Stimulated activated CD8-positive, alpha-beta memory T cell treated with anti-CD3 and anti-CD28 coated beads, Interleukin-7, amount 100 ng/mL, for 48 hours (primary cell): ENCODE measurements at places on chromosomes 5 and 9.

DNA sequence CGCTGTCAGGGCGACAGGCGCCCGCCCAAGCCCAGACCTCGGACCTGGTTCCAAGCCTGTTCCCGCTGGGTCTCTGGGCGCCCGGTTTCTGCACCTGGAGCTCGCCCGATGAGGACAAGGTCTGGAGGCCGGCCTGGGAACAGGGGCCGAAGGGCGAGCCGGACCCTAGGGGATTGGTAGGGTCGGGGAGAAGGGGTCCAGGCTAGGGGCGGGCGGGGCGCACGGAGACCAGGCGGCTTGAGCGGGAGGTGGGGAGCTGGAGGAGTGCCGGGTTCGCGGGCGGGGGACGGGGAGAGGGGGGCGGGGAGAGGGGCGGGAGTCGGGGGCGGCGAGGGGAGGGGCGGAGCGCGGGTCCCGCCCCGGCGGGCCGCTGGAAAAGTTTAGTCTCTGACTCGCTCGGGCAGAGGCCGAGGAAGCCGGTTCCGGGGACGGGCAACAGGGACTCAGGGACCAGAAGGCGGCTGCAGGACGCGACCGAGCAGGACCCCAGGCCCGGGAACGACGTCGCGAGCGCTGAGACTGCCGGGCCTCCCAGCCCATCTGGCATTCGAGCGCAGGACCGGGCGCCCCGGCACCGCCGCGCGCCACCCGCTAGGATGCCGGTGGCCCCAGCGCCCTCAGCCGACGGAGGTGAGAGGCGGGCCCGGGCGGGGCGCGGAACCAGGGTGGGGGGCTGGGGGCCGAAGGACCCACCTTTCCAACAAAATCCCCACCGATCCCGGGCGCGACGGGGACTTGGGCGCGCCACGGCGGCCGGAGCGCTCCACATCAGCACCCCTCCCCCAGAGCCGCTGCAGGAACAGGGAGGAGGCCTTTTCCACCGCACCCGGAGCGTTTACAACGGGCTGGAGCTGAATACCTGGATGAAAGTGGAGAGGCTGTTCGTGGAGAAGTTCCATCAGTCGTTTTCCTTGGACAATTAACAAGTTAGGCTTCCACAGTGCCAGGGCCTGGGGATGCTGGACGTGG, at the start of gene S1PR3:
TSS of gene S1PR3 (plus strand) at position 403 of the 969 bp plus-strand sequence. CDS start 9,733 bp downstream, outside the sequence.
- peak; percentile 17 for DNase-seq

GRCh38 chr9:353077-353476, 138.4 kb downstream of the DOCK8 start:
- DNase-seq = no peak

DNA sequence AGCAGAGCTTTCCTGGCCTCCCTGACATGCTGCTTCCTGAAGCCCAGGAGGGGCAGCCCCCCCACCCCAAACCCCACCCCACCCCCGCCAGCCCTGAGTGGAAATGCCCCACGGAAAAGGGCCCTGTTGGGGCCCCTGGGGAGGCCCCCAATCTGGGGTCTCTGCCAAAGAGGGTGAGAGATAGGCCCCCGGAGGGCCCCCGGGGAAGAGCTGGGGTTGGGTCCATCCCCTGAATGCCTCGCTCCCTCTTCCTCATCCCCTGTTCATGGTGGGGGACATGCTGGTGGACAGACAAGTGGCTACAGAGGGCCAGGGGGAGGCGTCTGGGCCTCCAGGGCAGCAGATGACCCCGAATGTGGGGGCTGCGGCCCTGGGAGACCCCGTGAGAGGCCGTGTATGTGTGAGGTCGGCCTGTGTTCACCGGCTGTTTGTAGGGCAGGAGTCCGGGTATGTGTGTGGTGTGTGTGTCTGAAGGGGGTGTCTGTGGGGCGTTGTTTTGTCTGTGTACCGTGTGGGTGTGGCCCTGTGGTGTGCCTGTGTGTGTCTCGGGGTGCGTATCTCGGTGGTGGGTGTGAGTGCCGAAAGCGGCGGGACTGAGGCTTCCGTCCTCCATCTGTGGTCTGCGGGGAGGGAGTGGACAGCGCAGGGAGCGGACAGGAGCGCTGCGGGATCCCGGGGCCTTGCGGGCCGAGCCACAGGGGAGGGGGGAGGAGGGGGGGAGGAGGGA, 11.3 kb downstream of the C9orf50 start:
- DNase-seq = no peak

- no peak for DNase-seq
Measured at GRCh38 chr5:90503596-90503995, 25.8 kb downstream of the LYSMD3 start.

- DNase-seq = no peak
Measured at GRCh38 chr5:138936225-138936967, 61.3 kb upstream of the LRRTM2 start.

DNA sequence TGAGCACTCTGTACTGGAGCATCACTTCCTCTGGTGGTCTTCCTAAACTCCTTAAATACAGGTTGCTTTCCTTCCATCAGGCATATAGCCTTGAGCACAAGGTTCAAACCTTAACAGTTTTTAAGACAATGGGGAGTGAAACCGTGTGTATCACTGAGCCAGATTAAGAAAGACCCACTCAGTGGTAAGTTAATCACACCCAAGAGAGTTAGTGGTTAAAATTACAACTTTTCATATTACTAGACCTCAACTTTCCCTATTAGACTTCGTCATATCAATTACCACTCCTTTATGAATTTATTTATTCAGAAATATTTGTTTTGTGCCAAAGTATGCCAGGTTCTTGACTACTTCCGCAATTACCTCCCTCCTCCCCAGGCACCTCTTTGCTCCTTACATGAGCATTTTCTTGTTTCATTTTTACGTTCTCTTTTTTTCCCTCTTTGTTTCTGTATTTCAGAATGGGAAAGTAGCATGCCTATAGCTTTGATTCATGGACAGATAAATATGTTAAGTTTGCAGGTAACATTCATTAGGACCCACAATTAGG, 351.0 kb downstream of the KIAA0825 start:
- DNase-seq = no peak

GRCh38 chr5:111758284-111758628, 1.3 kb upstream of the NREP start:
- DNase-seq = no peak

- no peak for DNase-seq
Measured at GRCh38 chr5:43780586-43780985, 177.6 kb downstream of the NNT start.

- DNase-seq = no peak
Measured at GRCh38 chr9:128845186-128845931, 15.8 kb upstream of the SPOUT1 start.

- no peak for DNase-seq
Measured at GRCh38 chr5:118548761-118549720, 439.3 kb downstream of the DTWD2 start.

DNA sequence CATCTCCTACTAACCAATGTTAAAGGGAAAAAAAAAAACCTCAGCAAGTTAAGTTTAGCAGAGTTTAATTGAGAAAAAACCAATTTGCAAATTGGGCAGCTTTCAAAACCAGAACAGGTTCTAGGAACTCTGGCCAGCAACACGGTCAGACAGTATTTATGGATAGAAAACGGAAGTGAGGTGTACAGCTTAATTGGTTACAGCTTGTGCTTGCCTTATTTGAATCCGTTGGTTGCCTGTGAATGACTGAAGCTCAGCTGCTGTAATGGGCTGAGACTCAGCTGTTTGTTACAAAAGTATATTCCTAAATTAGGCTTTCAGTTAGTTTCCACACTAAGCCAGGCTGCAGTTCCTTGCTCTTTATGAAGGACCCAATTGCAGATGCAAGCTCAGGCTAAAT, 217.0 kb downstream of the SREK1 start:
- DNase-seq = no peak

DNA sequence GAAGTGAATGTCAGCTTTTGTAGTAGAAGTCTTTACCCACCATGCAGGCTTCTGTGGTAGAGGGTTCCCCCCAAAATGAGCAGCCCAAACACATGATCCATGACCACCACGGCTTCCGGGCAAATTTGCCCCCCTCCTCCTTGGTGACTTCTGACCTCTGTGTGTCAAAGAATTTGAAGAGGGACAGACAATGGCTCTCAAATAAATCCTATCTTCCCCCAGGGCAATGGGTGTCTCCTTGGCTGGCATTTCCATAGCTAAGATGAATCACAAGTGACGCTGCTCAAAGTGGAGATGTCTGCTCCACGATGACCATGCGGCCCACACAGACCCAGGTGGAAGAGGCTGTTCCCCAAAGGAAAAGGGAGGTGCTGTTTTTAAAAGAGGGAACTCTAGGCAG, 30.2 kb upstream of the BOD1 start:
- no peak for DNase-seq

- no peak for DNase-seq
Measured at GRCh38 chr5:179154991-179155955, 95.1 kb downstream of the ZNF354C start.

DNA sequence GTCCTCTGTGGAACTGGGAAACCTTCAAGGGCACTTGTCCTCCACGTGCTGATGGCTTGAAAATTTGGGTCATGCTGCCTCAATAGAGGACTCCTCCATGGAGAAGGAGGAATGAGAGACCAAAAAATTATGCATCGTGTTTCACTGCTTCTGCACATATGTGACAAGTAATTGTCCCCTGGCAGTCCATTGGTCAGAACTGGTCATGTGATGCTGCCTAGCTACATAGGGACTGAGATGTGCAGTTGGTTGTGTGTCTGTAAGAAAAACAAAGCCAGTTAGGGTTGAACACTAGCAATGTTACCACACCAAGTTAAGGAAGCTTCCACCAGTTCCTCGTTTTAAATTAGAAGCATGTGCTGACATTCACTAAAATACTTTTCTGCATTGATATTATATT, 201.9 kb upstream of the ANKH start:
- no peak for DNase-seq

DNA sequence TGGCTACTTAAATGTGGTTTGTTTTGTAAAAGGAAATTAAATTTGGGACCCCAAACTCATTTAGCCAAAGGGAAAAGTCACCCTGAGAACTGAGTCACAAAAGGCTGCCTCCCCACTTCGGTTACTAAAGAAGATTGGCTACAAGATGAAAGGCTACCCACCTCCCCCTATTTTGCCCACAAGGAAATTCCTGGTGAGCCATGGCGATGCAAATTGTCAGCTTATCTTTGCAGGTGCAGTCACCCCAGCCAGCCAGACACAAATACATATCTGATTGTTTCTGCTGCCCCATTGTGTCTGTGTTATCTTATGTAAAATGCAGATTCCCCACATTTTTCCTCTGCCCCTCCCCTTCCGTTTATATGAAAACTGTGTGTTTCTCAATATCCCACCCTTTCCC, 8.9 kb downstream of the PAEP start:
- no peak for DNase-seq

- no peak for DNase-seq
Measured at GRCh38 chr9:108016446-108016845, 526.9 kb upstream of the KLF4 start.

GRCh38 chr5:67815455-67816391, 399.8 kb upstream of the PIK3R1 start:
- no peak for DNase-seq

DNA sequence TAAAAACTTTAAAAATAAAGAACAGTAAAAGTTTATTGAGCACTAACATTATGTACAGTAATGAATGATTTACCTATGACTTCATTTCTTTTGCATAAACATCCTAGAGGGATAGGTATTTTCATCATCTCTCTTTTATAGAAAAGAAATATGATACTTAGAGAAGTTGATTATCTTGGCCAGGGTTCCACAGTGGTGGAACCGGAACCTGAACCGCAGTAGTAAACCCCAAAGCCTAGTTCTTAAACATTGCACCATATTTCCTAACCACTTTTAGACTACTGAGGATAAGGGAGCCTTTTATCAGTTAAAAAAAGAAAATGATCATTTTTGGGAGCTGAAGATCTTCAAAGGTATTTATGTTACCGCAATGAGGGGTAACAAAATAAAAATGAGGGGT, 205.7 kb upstream of the SGCD start:
- DNase-seq = no peak

DNA sequence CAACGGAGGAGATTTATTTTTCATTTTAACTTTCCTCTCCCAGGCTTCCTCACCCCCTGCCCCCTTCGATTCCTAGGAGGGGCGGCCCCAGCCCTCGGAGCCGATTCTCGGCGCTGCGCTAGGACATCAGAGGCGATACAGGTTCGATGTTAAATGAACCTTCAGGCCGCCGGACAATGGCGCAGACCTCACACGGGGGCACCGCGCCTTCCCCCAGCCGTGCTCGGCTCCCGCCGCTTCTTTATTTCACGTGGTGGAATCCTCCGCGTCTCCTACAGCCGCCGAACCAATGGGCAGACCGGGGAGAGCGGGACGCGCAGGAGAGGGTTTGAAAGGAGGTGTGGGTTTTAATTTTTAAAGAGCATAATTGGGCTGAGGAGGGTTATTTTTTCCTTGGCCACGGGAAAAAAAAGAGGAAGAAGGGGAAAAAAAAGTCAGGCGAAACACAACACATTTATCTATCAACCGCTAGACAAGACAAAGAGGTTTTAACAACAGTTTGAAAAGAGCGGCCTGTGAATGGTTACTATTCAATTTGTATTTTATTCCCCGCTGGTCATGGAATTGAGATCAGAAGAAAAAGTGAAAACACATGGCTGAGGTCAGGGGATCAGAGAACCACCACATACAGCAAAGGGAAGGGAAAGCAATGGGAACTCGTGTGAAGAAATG, 126.8 kb downstream of the TMEM174 start:
- no peak for DNase-seq

GRCh38 chr9:7982907-7983306, 183.3 kb upstream of the DMAC1 start:
- DNase-seq = no peak

DNA sequence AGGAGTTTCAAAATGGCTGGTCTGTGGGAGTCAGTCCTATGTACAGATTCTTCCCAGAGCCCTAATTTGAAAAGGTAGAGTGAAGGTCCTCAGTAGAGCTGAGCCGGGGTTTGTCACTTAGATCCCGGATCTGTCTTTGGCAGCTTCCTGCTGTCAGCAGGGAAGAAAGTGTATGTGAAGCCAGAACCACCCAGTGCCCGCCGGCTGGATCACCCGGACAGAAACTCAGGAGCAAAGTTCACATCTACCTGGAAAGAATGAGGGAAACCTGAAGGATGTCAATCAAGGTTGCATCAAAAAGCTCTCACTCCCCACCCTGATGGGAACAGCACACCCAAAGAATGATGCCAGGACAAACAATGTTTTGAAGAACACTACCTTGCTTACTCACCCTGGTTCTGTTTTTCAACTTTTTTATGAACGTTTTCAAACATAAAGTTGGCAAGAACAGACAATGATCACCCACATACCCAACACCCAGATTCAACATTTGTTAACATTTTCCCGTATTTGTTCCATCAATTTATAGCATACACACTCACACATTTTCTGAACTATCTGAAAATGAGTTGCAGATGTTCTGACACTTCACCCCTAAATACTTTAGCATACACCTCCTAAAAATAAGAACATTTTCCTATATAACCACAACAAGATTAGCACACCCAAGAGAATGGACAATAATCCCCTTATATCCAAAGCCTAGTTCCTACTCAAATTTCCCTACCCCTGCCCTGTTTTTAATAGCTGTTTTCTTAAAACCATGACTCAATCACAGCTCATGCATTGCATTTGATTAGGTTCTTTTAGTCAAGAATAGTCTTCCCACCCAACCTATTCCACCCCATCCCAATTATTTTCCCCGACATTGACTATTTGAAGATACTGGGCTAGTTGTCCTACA, 133.9 kb downstream of the LHFPL2 start:
- no peak for DNase-seq
